ENCODE measurements at places on chromosomes 4 and X. TPM values are rescaled to one million over a fixed set of nuclear protein-coding genes. Genes with fewer than 3 reads are reported as not detected.

GRCh38 chr4:176492646-176493302 lies 173.0 kb downstream of the SPCS3 start:
- no peak for DNase-seq
- H3K4me3 ChIP-seq = no peak overlapping the region
- no peak overlapping the region for H3K27ac ChIP-seq
- H3K36me3 ChIP-seq = no peaks in the 10 kb centered on the region
- no peaks in the 10 kb centered on the region for H3K4me1 ChIP-seq
- H3K27me3 ChIP-seq = no peaks in the 10 kb centered on the region

QRFPR gene
- polyA plus RNA-seq = 0.12 TPM

SPANXA2 gene
- not detected for polyA plus RNA-seq

TMEM271 gene
- 0.22 TPM for polyA plus RNA-seq

ARR3 gene
- 1.0 TPM for polyA plus RNA-seq

UGT2B10 gene
- not detected for polyA plus RNA-seq

- no peaks in the 10 kb centered on the region for H3K27me3 ChIP-seq
- DNase-seq = no peak
- no peak overlapping the region for H3K27ac ChIP-seq
- H3K4me3 ChIP-seq = no peak overlapping the region
- no peaks in the 10 kb centered on the region for H3K4me1 ChIP-seq
These were observed 181.7 kb downstream of the MAML3 start for GRCh38 chr4:139972305-139972704.

CXCL11 gene
- not detected for polyA plus RNA-seq

GRCh38 chrX:108468486-108468885 lies 28.8 kb downstream of the COL4A5 start:
- no peak for DNase-seq
- no peaks in the 10 kb centered on the region for H3K27me3 ChIP-seq
- H3K27ac ChIP-seq = no peak overlapping the region
- no peak overlapping the region for H3K4me3 ChIP-seq

- H3K4me1 ChIP-seq = no peaks in the 10 kb centered on the region
- no peak overlapping the region for H3K27ac ChIP-seq
- H3K4me3 ChIP-seq = no peak overlapping the region
- no peak for DNase-seq
- no peaks in the 10 kb centered on the region for H3K27me3 ChIP-seq
These were observed 508.5 kb downstream of the CENPC start for GRCh38 chr4:67036791-67037190.

Measured in small intestine (tissue), 16 donors.